ENCODE measurements at places on chromosomes 12 and 14.

DNA sequence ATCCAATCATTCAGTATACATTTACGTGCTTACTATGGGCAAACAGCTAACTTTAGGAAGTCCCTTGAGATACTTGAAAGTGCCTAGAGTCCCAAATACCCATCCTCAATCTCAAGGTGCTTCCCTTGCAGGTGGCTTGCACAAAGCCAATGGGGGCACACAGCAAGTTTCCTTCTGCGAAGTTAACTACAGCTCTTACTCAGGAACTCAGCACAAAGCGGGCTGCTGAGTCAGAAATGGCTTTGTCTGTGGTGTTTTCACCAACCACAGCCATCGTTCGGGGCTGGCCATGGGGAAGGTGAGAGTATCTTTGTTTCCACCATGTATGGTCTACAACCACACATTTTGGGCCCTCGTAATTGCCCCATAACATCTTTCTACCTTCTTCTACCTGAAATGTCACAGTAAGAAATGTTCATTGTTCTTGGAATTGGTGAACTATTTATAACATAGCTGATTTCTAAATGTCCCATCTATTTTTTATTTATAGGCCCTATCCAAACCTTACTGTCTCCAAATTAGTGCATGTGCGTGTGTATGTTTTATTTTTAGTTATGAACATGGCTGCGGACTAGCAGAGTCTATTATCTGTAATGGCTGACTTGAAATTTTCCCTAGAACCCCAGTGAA lies 13.9 kb downstream of the MFAP5 start:
- DNase-seq, result no peak

DNA sequence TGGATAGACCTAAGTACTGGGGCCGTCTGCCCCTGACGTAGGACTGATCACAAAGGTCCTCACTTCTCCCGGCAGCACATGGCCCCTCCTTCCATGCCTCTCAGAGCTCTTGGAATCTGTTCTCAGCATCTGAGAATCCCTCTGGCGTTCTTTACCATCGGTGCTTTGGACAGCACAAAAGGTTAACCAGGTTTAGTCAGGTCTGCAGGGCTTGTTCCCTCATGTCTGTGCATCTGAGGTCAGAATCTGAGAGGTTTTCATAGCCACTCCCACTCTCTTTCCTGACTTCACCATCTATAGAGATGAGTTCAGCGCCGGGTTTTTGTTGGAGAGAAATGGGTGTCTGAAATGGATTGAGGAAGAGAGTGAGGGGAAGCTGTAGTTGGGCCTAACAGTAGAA lies 130.0 kb upstream of the ARHGAP5 start:
- DNase-seq, result no peak

- DNase-seq, result no peak
Observed at GRCh38 chr14:38138473-38139138, 69.1 kb upstream of the SSTR1 start.

DNA sequence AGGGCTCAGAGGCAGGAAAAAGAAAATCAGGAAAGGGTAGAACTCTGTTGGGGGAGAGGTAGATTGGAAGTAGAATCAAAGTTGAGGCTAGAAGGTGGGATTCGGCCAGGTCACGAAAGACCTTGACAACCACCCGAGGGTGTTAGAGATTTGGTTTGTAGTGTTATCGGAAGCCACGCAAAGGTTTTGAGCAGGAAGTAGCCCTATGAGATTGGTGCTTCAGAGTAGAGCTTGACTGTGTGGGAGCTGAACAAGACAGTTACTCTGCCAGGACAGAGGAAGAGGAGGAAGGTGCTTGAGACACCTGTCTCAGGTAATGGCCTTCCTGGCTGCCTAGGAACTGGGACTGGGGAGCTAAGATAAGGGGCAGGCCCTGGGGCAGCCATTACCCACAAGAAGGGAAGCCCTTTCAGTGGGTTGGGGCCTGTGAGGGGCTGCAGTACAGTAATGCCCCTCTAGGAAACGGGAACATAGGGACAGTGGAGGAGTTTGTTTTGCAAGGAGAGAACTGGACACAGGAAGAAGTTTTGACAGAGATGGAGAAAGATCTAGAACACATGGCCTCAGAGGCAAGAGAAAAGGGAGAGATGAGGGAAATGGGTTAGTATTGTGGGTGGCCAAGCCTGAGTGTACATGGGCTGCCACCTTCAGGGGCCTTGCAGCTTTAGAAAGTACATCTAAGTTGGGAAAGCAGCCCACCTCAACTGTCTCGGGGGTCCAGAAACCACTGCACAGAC lies 73.5 kb downstream of the RIN3 start:
- DNase-seq, result no peak

DNA sequence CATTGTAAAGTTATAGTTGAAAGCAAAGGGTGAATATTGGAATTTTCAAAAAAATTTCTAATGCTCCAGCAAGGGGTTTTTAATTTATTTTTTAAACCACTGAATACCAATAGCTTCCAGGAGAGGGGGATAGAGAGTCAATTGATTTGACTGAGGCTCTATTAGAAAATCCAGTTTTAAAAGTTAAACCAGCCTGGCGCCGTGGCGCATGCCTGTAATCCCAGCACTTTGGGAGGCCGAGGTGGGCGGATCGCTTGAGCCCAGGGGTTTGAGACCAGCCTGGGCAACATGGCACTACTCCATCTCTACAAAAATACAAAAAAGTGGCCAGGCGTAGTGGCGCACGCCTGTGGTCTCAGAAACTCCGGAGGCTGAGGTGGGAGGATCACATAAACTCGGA lies 150.1 kb downstream of the SLC38A4 start:
- no peak for DNase-seq

GRCh38 chr12:59393506-59393905 lies 202.3 kb upstream of the SLC16A7 start:
- DNase-seq, result no peak

GRCh38 chr12:75981247-75982168 lies 50.1 kb downstream of the PHLDA1 start:
- no peak for DNase-seq

DNA sequence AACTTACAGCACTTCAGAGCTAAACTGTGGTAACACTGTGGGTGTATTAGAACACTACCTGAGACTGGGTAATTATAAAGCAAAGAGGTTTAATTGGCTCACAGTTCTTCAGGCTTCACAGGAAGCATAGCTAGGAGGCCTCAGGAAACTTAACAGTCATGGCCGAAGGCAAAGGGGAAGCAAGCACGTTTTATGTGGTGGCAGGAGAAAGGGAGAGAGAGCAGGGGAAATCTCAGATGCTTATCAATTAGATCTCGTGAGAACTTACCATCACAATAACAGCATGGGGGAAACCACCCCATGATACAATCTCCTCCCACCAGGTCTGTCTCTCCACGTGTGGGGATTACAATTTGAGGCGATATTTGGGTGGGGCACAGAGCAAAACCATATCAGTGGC lies 512.6 kb downstream of the RERGL start:
- DNase-seq, result no peak

DNA sequence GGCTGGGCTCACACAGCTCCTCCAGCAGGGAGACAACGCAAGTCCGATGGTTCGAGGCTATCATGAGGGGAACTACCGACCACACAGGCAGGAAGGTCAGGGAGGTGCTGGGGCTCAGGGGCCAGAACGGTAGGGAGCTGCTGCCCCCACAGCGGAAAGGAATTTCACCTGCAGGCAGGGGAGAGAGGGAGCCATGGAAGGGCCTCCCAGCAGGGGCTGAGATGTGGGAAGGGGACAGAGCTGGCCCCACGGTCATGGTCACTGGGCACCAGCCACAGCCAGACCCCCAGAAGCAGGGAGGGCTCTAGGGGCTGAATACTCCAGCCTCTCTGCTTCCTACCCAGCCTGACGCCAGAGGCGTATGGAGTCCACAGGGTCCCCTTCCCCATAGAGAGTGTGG lies 103.1 kb downstream of the SCARB1 start:
- DNase-seq, result no peak

- no peak for DNase-seq
Observed at GRCh38 chr14:100309028-100309737, 2.9 kb upstream of the SLC25A29 start.

DNA sequence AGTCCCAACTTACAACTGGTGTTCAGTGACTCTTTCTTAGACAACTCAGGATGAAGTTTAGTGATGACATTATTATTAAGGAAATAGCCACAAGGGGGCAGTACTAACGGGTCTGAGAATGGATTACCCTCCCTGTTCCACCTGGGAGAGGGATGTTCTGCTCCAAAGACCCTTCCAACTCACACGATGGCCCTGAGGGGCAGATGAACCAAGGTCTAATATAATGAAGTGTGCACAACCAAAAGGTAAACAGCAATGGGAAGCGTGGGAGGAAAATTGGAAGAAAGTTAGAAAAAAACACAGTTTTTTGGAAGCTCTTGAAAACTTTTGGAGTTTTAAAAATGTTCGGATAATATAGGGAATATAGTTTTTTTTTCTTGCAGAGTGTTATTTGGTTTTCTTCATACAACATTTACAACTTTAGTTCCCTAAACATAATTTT lies 24.0 kb downstream of the FGF6 start:
- DNase-seq, result no peak

DNA sequence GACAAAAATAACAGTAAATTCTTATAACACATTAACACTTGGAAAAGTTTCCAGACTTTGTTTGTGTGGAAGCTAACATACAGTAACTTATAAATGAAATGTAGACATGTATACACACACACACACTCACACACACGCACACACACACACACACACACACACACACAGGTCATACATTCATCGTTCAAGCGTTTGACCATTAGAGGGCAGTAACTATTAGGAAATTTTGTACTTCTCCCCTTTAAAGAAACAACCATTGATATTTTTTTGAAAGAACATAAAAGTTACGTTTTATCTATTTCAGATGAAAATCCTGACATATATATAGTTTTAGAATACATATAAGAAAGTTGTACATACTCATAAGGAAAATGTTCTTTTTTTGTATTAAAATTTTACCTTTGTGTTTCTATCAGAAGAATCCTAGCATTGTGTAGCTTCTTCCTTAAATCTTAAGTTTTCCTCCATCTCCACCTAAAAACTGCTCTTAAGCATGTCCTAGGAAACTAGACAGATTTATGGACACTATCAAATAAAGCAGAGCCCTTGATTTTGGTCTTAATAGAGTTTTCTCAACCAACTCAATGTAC lies 29.0 kb downstream of the PTPRQ start:
- no peak for DNase-seq

DNA sequence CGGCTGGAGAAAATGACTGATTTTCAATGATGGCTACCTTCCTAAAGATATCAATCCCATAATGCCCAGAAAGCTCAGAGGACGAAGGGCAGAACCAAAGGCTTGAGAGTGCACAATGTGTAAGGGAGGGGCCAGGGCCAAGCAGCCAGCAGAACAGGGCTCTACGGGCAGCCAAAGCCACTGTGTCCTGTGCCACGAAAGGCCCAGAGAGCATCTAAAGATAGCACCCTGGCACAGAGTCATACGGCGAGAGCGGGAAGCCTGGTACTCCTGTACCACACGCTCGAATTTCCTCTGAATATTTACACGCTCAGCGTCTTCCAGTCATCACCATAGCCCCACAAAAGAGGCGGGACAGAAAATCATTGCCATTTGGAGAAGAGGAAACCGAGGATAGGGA lies 39.5 kb downstream of the PRMT8 start:
- DNase-seq, result no peak

GRCh38 chr14:22489957-22490950 lies 98.8 kb downstream of the DAD1 start:
- DNase-seq, result no peak

DNA sequence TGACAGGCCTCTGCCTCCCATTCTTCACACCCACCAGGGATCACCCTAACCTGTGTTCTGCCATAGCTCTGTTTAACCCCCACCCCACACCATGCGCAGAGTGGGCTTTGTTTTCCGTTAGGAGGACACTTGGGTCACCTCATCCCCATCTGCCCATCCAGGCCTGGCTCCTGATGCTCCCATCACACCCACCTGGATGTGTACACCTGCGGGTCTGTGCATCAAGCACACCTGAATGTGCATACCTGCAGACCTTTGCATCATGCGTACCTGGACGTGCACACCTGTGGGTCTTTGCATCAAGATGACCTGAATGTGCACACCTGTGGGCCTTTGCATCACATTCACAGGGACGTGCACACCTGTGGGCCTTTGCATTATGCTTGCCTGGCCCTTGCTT lies 835.8 kb upstream of the TMEM132C start:
- DNase-seq, result no peak

GRCh38 chr14:102592763-102593060 lies 263 bp downstream of the RCOR1 start:
- DNase-seq, result no peak

DNA sequence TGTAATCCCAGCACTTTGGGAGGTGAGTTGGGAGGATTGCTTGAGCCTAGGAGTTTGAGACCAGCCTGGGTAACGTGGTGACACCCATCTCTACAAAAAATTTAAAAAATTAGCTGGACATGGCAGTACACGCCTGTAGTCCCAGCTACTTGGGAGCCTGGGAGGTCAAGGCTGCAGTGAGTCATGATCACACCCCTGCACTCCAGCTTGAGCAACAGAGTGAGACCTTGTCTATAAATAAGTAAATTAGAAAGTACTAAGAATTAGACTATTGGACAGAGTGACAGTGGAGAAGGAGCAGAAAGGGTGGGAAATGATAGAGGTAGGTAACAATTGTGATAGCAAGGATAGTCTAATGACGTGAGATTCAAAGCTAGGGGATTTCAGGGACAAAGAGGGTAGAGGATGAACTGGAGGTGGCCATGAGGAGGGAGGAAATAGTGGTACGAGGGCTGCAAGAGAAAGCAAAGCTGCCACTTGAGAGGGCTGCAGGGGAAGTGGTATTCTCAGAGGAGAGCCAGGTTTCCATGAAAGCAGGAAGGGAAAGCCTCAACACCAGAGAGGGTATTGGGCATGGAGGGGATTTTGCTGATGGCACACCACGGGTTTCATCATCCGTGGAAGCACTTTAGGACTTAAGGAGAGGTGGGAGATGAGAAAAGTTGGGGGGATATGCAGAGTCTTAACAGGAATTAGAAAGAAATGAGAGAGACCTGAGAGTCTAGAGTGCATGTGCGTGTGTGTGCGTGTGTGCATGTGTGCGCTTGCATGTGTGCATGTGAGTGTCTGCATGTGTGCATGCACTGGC lies 85.6 kb downstream of the SYNE2 start:
- DNase-seq, result no peak

DNA sequence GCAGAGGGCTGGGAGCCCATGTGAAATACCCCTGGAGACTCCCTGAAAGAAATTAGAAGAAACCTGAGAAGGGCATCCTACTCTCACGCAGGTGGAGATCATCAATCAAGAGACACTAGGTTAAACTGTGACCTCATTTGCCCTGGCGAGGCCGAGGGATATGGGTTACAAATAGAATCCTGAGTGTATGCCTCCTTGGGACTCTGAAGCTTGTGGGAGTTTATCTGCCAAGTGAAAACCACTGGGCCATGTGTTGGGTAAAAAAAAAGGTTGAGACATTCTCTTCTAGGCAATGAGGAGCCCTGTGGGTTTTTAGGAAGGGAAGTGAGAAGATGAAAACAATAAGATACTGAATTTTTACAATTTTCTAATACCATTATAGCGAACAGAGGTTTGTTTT lies 160.7 kb upstream of the ARID2 start:
- no peak for DNase-seq
